ENCODE measurements at places on chromosomes 5 and 9.

GRCh38 chr5:172940268-172941066, 18.8 kb upstream of the RPL26L1 start:
- DNase-seq = no peak

- no peak for DNase-seq
Measured at GRCh38 chr5:59099270-59099994, 516.6 kb downstream of the RAB3C start.

DNA sequence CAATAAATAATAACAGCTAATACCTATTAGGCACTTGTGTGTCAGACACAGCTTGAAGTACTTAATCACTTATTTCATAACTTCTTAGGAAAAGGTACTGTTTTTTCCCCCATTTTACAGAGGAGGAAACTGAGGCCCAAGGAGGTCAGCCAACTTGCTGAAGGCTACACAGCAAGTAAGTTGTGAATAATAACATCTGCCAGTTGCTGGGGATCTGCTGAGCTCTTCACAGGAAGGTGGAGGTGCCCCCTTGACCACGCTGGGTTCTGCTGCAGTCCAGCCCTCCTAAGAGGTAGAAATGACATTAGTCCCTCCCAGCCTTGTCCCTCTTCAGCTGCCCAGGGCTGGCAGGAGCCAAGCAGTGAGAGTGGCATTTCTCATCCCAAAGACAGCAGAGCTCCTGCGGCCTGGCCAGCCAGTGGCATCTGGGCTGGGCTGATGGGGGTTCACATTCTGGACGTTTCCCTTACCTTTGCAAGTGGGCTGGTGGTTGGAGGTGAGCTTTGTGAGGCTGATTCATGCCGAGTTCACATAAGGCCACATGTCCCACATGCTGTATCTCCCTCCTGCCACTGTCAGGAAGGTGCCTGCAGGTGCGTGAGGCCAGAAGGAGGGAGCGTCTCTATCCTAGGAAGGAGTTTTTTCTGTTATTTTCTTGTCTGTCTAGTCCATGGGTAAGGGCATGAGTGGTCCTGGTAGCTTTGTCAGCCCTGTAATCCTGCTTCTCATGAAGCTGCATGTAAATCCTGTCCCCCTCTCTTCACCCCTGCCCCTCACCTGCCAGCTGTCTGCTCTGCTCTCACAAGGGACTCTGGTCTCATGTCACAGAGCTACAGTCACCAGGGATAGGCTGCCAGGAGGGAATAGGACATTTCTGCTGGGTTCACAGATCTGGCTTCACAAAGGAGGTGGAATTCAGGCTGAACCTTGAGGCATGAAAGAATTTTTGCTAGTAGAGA, 171.7 kb downstream of the MACROH2A1 start:
- DNase-seq = no peak

DNA sequence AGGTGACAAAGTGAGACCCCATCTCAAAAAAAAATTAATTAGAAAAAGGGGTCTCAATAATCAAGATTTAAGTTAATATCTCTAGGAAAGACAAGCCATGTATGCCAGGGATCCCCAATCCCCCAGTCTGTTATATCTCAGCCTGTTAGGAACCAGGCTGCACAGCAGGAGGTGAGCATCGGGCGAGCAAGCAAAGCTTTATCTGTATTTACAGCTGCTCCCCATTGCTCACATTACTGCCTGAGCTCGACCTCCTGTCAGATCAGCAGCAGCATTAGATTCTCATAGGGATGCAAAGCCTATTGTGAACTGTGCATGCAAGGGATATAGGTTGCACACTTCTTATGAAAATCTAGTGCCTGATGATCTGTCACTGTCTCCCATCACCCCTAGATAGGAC, 116.8 kb downstream of the TARS1 start:
- DNase-seq = no peak

- no peak for DNase-seq
Measured at GRCh38 chr9:97508852-97509251, 7.4 kb downstream of the TMOD1 start.

- DNase-seq = no peak
Measured at GRCh38 chr9:136970361-136970760, 6.9 kb upstream of the PTGDS start.

- DNase-seq = no peak
Measured at GRCh38 chr5:33997331-33997983, 10.4 kb downstream of the AMACR start.
